OCI-LY7 (cell line): ENCODE measurements at places on chromosomes 12 and 14. TPM values are rescaled to one million over a fixed set of nuclear protein-coding genes. Genes with fewer than 3 reads are reported as not detected.

- no peak for DNase-seq
Measured at GRCh38 chr12:75854681-75855309, 176.8 kb downstream of the PHLDA1 start.

GRCh38 chr12:89386138-89386537, 33.8 kb upstream of the DUSP6 start:
- DNase-seq = no peak

PRR4 gene
- 1.3 TPM in 1 of 2 replicates, not detected in the other for total RNA-seq

HAL gene
- 1.4 and 2.1 TPM in 2 replicates for total RNA-seq
